ENCODE measurements at places on chromosomes 1 and 21.

GRCh38 chr1:118650107-118650807 lies 337.9 kb downstream of the TBX15 start:
- DNase-seq = no peak

DNA sequence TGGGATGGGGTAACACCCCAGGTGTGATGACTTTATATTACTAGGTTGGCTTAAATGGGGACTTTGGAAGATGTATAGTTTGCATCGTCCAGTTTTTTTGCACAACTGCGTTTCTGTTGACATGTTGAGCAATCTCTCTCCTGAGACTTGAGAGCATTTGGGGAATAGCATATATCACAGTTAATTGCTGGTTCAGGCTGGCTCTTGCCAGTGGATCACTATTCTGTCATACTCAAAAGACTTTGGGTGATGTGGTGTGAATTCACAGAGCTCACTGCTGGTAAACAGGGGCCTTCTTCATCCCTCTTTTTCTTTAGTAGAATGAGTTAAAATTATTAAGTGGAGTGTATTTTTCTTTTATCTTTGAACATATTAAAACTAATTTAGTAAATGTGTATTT lies 44.3 kb downstream of the LHX9 start:
- DNase-seq = no peak

DNA sequence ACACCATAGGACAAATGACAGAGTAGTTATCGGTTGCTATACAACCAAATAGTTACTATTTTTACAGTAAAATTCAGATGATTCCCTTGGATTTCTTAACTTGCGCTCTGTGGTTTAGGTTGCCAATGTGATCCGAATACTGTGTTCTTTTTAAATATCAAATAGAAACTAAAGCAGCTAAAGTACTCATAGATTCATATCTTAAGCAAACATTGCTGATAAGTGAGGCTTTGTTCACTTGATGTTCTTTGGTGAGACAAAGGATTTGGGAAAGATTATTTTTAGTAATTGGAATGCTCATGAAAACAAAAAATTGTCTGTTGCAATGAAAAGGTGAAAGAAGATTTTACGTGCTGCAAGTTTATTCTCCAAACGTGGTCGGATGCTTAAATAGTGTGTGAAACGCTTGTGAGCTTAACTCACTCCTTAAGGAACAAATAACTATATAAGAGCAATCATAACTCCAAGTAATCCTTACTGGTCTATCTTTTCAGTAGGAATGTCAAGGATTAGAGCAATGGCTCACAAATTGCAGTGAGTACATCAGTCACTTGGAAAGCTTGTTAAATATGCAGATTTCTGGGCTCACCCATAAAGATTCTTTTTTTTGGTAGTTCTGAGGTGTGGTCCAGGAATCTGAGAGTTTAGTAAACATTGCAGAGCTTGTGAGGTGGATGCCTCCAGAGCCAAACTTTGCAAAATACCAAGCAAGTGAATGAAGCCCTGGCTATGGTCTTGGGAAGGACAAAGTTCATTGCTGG lies 31.8 kb upstream of the PDC start:
- no peak for DNase-seq

DNA sequence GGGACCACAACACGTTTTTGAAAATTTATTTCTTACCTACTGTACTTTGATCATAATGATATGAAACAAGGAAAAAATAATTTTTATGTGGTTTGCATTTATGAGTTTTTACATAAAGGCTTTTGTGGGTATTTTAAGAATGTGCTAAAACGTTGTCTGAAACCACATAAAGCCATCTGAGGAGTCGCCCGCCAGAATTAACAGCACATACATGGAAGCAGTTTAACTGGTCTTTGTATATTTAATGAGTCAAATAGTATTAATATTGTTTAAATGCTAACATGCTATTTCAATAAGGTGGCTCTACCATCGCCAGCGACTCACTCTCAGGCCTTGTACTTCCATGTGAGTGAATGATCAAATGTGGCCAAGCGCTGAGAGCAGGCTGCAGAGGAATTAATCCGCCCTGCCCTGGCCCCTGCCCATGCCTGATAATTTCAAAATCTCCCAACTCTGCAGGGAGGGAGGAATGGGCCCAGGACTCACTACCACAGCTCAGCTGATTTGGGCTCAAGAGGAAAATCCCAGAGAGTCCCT lies 49.6 kb downstream of the SLC66A1 start:
- DNase-seq = no peak

- no peak for DNase-seq
Measured at GRCh38 chr1:147169171-147169570, 3.1 kb downstream of the PRKAB2 start.

GRCh38 chr1:74637296-74637695 lies 36.3 kb downstream of the ERICH3 start:
- DNase-seq = no peak

- DNase-seq = no peak
Measured at GRCh38 chr1:35725596-35725995, 6.9 kb upstream of the C1orf216 start.

DNA sequence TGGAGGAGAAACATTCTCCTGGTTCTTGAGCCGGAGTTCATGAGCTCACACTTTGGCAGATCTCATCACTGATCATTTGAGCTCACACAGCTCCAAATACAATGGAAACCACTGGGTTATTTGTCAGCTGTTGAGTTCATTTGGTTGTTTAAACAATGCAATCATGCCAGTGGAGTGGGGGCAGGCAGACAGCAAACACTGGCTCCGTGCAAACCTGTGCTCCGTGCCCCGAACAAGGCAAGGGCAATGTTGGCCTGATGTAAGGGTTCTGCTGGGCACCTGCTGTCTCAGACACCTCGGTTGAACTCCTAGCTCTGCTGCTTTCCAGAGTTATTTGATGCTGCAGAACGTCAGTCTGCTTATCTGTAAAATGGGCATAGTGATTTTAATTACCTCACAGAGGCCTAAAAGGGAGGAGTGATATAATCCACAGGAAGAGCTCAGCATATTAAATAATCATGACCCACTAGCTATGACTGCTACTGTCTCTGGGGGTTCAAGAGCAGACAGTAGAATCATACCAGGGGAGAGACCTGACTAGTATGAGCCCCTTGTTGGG lies 20.0 kb upstream of the CLIC6 start:
- DNase-seq = no peak

DNA sequence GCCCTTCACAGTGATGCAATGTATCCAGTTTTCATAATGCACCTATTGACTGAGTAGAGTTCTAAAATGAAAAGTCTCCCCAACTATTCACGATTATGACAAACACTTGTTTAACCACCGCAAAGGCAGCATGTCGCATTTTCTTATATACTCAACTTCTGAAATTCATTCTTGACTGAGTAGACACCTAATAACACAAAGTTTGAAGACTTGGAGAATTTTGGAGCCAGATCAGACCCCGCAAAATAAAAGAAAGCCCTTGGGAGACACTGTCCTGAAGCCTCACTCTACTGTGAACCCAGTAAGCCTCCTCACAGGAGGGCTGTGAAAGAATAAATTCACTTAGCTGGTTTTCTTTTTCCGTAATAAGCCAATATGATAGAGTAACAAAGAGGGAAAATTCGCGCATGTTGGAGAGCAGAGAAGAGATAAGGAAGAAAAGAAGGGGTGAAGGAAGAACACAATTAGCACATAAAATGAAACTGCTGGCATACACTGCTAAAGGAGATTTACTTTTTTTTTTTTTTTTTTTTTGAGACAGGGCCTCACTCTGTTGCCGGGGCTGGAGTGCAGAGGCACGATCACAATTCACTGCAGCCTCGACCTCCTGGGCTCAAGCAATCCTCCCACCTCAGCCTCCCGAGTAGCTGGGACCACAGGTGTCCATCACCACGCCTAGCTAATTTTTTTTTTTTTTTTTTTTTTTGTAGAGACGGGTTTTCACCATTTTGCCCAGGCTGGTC lies 492 bp upstream of the COLGALT2 start:
- no peak for DNase-seq

GRCh38 chr1:30692948-30693301 lies 30.5 kb downstream of the MATN1 start:
- no peak for DNase-seq

DNA sequence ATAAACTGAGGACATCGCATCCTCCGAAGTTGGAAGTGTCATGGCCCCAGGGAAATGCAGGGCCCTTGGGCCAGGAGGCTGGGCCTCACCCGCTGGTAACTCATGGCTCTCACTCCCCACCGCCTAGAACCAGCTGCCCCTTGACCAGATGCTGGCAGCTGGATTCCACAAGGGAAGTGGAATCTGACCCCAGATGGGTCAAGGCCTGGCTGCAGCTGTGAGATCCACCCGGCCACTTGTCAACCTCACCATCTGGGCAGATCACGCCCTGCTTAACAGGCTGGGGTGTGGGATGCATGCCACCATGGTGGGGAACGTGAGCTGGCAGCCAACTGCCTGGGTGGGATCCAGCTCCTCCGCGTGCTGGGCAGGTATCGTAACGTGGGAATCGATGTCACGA lies 25.5 kb downstream of the KCNAB2 start:
- no peak for DNase-seq

- no peak for DNase-seq
Measured at GRCh38 chr1:6269720-6270400, 9.0 kb upstream of the GPR153 start.

GRCh38 chr21:33691945-33692603 lies 49.8 kb downstream of the ITSN1 start:
- no peak for DNase-seq

All from activated CD4-positive, CD25-positive, alpha-beta regulatory T cell treated with anti-CD3 and anti-CD28 coated beads, Interleukin-2, amount 50 U/mL, for 72 hours (primary cell).